ENCODE measurements at places on chromosomes 2 and 18. TPM values are rescaled to one million over a fixed set of nuclear protein-coding genes. Genes with fewer than 3 reads are reported as not detected.

Gene KCNS3
- 3.1 TPM for total RNA-seq

Gene FHOD3
- total RNA-seq, result 29.8 TPM

Gene EVA1A
- 1.1 TPM for total RNA-seq

Gene NUP35
- 11.7 TPM for total RNA-seq

Gene MYCN
- 1.1 TPM for total RNA-seq

Gene WNT10A
- not detected for total RNA-seq

Gene UGT1A4
- total RNA-seq, result not detected

Gene TFCP2L1
- total RNA-seq, result 0.29 TPM

Gene KCNG2
- 0.38 TPM for total RNA-seq

Gene NFATC1
- 26.9 TPM for total RNA-seq

Gene ANKRD29
- total RNA-seq, result 24.2 TPM

Gene FN1
- total RNA-seq, result 2,588 TPM

Gene SLC9A4
- 0.14 TPM for total RNA-seq

Gene LCT
- 0.05 TPM for total RNA-seq

Gene GDF7
- 3.8 TPM for total RNA-seq

Gene EFHD1
- total RNA-seq, result 69.7 TPM

Gene AQP12B
- not detected for total RNA-seq

Gene G6PC2
- total RNA-seq, result not detected

Gene NMUR1
- total RNA-seq, result 7.4 TPM

Gene C2orf74
- 18.6 TPM for total RNA-seq

Gene TNFRSF11A
- total RNA-seq, result 11.1 TPM

Gene RAX
- total RNA-seq, result not detected

Gene IWS1
- 35.4 TPM for total RNA-seq

Gene MROH2A
- not detected for total RNA-seq
